ENCODE measurements at places on chromosomes 11 and 22. TPM values are rescaled to one million over a fixed set of nuclear protein-coding genes. Genes with fewer than 3 reads are reported as not detected.

The ASCL2 gene
- 17.9 TPM for total RNA-seq

The PLAAT2 gene
- total RNA-seq: not detected

The MS4A4E gene
- 5.1 TPM for total RNA-seq

The MTMR3 gene
- total RNA-seq: 66.3 TPM

The KRTAP5-11 gene
- total RNA-seq: 0.68 TPM

The PES1 gene
- 46.7 TPM for total RNA-seq

The OR51I1 gene
- total RNA-seq: not detected

The CHRNA10 gene
- total RNA-seq: 2.3 TPM

The GUCY1A2 gene
- total RNA-seq: 0.49 TPM

The FIBIN gene
- 8.5 TPM for total RNA-seq

The KRTAP5-9 gene
- total RNA-seq: 0.55 TPM

The TESMIN gene
- total RNA-seq: 2.9 TPM

The RAB1B gene
- 124 TPM for total RNA-seq

The ILK gene
- total RNA-seq: 76.6 TPM

The TPBGL gene
- not detected for total RNA-seq

The CEP126 gene
- 5.8 TPM for total RNA-seq

The OSM gene
- not detected for total RNA-seq

The RAB39A gene
- total RNA-seq: not detected

The TMEM151A gene
- not detected for total RNA-seq

The STK33 gene
- not detected for total RNA-seq

The TRIM48 gene
- total RNA-seq: not detected

The PRRG4 gene
- total RNA-seq: 33.6 TPM

The SPTBN2 gene
- 337 TPM for total RNA-seq

The LGALS1 gene
- 277 TPM for total RNA-seq

The MB gene
- 17.8 TPM for total RNA-seq

The OR10G4 gene
- not detected for total RNA-seq

The NAV2 gene
- total RNA-seq: 34.7 TPM

The RTL10 gene
- 21.8 TPM for total RNA-seq

The HBG1 gene
- not detected for total RNA-seq

The MS4A6E gene
- total RNA-seq: not detected

The RNF214 gene
- total RNA-seq: 6.7 TPM

The YPEL1 gene
- total RNA-seq: 5.1 TPM

The ACRV1 gene
- total RNA-seq: not detected

The VSIG10L2 gene
- total RNA-seq: 4.7 TPM

The SCGB1A1 gene
- not detected for total RNA-seq

The SHISAL1 gene
- total RNA-seq: 0.17 TPM

The C1QTNF6 gene
- 8.4 TPM for total RNA-seq

The UCP2 gene
- total RNA-seq: 9.8 TPM

The SCGB1C1 gene
- total RNA-seq: not detected

The CDC42EP1 gene
- 80.9 TPM for total RNA-seq

Data from suprapubic skin (tissue), 4 donors.